ENCODE measurements at places on chromosomes 16 and 17. TPM values are rescaled to one million over a fixed set of nuclear protein-coding genes. Genes with fewer than 3 reads are reported as not detected.
A peak's percentile ranks its signal among the peaks of the same experiment; 100 is the strongest.

DNA sequence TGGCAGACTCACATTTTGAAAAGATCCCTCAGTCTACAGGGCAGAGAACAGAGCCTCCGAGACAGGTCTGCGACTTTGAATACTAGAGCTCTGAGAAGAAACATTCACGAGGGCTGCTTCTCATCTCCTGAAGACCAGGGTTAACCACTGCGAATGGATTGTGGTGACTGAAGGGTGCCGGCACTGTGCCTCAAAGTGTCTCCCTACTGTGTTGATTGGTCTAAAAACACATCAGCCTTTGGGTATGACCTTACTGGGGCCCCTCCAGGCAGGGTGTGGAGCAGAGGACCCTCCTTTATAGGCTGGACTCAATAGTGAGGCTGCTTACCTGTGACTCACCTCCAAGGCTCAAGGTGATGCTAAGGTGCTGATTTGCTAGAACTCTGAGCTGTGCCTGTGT lies 2.6 kb upstream of the LGALS9 start:
- H3K27me3 ChIP-seq, result no peaks in the 10 kb centered on the region
- no peak overlapping the region for H3K4me3 ChIP-seq
- H3K27ac ChIP-seq, result no peak overlapping the region
- peaks cover 16% of the 10 kb centered on the region for H3K36me3 ChIP-seq
- no peak for DNase-seq
- H3K4me1 ChIP-seq, result peaks cover 29% of the 10 kb centered on the region

The KRT23 gene
- 2.3 TPM for total RNA-seq

GRCh38 chr16:88929091-88929445 lies 47.9 kb downstream of the CBFA2T3 start:
- H3K27ac ChIP-seq, result peak overlapping the region; percentile 31
- no peaks in the 10 kb centered on the region for H3K36me3 ChIP-seq
- H3K27me3 ChIP-seq, result no peaks in the 10 kb centered on the region
- H3K4me1 ChIP-seq, result peaks cover 64% of the 10 kb centered on the region

- H3K4me1 ChIP-seq, result peaks cover 12% of the 10 kb centered on the region
- H3K4me3 ChIP-seq, result no peak overlapping the region
Measured at GRCh38 chr17:28856028-28856574, 1.3 kb downstream of the ERAL1 start.

The C17orf67 gene
- 2.3 TPM for total RNA-seq

DNA sequence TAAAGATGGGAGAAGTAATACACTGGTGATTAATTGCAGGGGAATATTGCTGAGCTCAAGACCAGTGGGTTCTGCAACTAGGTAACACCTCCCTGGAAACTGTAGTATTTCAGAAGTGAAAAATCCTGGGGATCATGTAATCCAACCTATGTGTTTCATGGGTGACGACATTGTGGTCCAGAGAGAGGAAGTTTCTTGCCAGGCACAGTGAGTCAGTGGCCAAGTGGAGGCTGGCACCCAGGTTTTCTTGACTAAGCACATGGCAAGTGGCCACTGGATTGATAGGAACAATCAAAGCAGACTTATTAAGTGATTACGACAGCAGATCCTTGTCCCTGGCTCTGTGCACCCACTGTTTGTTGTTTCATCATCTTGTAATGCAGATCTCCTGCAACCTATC lies 14.6 kb upstream of the CIITA start:
- H3K4me3 ChIP-seq, result no peak overlapping the region
- H3K27me3 ChIP-seq, result no peaks in the 10 kb centered on the region
- peak; percentile 81 for DNase-seq
- no peaks in the 10 kb centered on the region for H3K36me3 ChIP-seq
- peak overlapping the region; percentile 41 for H3K27ac ChIP-seq
- H3K4me1 ChIP-seq, result peaks cover 11% of the 10 kb centered on the region

DNA sequence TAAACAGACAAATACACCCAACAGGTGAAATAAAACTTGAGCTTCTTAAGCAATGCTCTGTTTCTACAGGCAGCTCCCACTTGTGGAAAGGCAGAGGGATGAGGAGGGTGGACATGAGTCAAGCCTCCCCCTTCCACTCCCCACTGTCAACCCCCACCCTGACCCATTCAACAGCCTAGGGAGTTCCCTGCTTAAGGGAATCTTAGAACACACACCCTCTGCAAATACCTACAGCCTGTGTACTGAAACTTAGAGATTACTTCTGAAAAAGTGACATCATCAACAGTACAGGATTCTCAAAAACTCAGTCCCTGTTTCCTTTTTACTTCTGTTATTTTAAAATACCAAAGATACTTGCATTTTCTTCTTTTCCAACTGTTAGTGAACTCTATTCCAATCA lies 345.4 kb downstream of the SOX9 start:
- DNase-seq, result no peak
- H3K4me1 ChIP-seq, result peaks cover 57% of the 10 kb centered on the region
- peak overlapping the region; percentile 50 for H3K27ac ChIP-seq
- H3K36me3 ChIP-seq, result no peaks in the 10 kb centered on the region
- no peak overlapping the region for H3K4me3 ChIP-seq

The MYH2 gene
- not detected for total RNA-seq

DNA sequence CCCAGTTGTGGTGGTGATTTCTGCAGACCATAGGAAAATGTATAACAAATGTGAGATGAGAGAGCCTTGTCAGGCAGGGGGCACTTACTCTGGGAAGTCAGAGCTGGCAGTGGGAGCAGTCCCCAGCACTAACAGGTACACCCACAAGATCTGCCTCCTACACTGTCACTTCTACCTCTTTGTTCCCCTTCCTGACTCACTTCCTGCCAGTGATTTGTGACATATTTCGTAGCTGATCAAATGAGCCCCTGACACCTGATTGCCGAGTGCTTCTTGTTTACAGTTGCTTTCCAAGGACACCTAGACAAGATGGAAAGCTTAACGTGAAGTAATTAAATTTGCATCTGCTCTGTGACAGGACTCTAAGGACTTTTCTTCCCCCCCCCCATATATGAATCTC lies 40.5 kb downstream of the FTO start:
- H3K4me1 ChIP-seq, result peaks cover 26% of the 10 kb centered on the region
- no peaks in the 10 kb centered on the region for H3K27me3 ChIP-seq
- H3K36me3 ChIP-seq, result no peaks in the 10 kb centered on the region
- H3K27ac ChIP-seq, result peak overlapping the region; percentile 40
- no peak for DNase-seq

- H3K36me3 ChIP-seq, result no peaks in the 10 kb centered on the region
- no peak overlapping the region for H3K27ac ChIP-seq
Measured at GRCh38 chr16:66693149-66693548, 3.4 kb downstream of the CMTM4 start.

DNA sequence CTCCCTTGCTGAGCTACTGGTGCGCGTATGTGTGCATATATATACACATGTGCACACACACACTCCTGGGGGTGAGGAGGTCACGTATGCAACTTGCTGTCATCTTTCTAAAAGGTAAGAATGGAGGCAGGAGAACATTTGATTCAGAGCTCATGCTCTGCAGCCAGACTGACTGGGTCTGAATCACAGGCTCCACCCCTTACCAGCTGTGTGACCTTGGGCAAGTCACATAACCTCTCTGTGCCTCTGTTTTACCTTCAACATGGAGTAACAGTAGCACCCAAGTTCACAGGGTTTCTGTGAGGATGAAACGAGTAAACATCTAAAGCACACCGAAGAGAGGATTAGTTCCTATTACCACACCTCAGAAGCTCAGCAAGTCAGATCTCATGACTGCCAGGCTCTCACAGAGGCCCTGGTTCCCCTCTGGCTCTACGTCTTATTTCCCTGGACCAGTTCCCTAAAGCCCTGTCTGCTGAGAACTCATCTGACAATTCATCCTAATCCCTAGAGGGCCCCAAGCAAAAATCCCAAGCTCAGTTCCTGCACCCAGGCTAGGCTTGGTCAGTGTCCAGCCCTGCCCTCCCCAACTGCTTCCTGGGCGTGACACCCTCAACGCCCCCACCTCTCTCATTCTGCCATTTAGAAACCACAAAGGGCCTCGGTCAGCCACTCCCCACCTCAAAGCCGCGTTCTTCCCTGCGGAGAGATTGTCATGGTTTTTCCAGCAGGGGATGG lies 28.7 kb downstream of the ABR start:
- H3K27me3 ChIP-seq, result peaks cover 5% of the 10 kb centered on the region
- H3K4me3 ChIP-seq, result no peak overlapping the region
- H3K36me3 ChIP-seq, result no peaks in the 10 kb centered on the region
- no peak overlapping the region for H3K27ac ChIP-seq
- DNase-seq, result no peak

The RFWD3 gene
- total RNA-seq, result 10.5 TPM

The ESRP2 gene
- total RNA-seq, result 56.0 TPM

- peaks cover 34% of the 10 kb centered on the region for H3K4me1 ChIP-seq
- H3K4me3 ChIP-seq, result no peak overlapping the region
- H3K36me3 ChIP-seq, result no peaks in the 10 kb centered on the region
Measured at GRCh38 chr17:49227436-49228261, 2.9 kb downstream of the PHOSPHO1 start.

DNA sequence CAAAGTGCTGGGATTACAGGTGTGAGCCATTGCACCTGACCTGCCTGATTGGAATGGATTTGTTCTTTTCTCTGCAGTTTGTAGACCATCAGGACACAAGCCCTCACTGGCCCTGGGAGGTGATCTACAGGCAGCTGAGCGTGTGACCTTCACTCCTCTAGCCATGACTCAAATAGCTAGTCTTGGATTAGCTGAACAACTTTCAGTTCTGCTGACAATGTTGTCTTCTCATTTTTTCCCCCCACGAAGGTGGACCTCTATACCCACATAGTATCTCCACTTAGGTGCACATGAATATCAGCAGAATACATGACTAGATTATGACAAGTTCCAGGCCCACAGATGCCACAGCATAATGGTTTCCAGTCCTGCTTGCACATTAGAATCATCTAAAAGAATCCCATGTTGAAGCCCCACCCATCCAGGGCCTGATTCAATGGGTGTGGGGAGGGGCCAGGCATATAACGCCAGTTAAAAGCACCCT lies 36.8 kb downstream of the HS3ST3B1 start:
- H3K4me1 ChIP-seq, result no peaks in the 10 kb centered on the region
- H3K36me3 ChIP-seq, result no peaks in the 10 kb centered on the region
- no peak overlapping the region for H3K4me3 ChIP-seq
- DNase-seq, result no peak
- no peak overlapping the region for H3K27ac ChIP-seq
